CD4-positive, alpha-beta T cell (primary cell): ENCODE measurements at places on chromosomes 12 and 14. TPM values are rescaled to one million over a fixed set of nuclear protein-coding genes. Genes with fewer than 3 reads are reported as not detected.

DNA sequence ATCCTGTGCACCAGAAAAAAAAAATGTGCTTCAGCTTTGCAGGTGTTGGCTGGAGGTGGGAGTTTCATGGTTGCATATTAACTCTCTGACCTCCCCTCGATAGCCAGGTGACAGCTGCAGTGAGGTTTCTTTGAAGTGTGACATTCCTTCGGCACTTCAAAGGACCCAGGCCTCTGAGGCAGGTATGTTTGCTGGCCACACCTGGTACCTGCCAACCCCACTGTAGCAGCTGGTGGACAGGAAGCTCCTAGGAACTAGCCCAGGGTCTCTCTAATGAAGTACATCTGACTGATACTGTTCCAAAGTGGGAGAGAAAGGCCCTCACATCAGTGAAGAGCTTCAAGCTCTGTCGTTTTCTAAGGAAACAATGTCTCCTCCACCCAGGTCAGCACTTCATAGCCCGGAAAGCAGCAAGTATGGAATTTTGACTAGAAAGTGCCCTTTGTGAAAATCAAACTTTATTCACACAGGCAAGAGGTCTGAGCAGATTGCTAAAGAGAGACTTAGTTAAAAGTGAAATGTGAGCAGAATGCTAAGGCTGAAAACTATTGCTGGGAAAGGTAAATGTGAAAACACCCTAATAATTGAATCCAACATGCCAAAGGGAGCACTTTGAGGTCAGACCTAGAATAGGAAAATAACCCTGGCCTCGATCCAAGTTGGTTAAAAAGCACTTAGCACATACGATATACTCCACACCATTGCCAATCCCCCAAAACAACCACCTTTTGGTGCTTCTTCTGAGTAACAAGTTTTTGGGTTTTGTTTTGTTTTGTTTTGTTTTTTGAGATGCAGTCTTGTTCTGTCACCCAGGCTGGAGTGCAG is 71.3 kb downstream of the PHLDA1 start:
- H3K36me3 ChIP-seq, result no peaks in the 10 kb centered on the region
- no peak for DNase-seq
- H3K4me3 ChIP-seq, result no peak overlapping the region
- no peak overlapping the region for H3K27ac ChIP-seq

GRCh38 chr12:52058631-52059361 is 7.6 kb downstream of the NR4A1 start:
- H3K27ac ChIP-seq, result no peak overlapping the region
- no peak overlapping the region for H3K4me3 ChIP-seq
- peaks cover 10% of the 10 kb centered on the region for H3K36me3 ChIP-seq
- DNase-seq, result no peak

GRCh38 chr14:67908052-67908754 is 88.6 kb downstream of the RAD51B start:
- H3K27me3 ChIP-seq, result no peaks in the 10 kb centered on the region
- H3K36me3 ChIP-seq, result no peaks in the 10 kb centered on the region
- no peaks in the 10 kb centered on the region for H3K4me1 ChIP-seq
- DNase-seq, result no peak

- H3K4me1 ChIP-seq, result no peaks in the 10 kb centered on the region
- no peak overlapping the region for H3K4me3 ChIP-seq
- peaks cover 2% of the 10 kb centered on the region for H3K27me3 ChIP-seq
Observed at GRCh38 chr12:10740182-10740581, 17.1 kb upstream of the YBX3 start.

DNA sequence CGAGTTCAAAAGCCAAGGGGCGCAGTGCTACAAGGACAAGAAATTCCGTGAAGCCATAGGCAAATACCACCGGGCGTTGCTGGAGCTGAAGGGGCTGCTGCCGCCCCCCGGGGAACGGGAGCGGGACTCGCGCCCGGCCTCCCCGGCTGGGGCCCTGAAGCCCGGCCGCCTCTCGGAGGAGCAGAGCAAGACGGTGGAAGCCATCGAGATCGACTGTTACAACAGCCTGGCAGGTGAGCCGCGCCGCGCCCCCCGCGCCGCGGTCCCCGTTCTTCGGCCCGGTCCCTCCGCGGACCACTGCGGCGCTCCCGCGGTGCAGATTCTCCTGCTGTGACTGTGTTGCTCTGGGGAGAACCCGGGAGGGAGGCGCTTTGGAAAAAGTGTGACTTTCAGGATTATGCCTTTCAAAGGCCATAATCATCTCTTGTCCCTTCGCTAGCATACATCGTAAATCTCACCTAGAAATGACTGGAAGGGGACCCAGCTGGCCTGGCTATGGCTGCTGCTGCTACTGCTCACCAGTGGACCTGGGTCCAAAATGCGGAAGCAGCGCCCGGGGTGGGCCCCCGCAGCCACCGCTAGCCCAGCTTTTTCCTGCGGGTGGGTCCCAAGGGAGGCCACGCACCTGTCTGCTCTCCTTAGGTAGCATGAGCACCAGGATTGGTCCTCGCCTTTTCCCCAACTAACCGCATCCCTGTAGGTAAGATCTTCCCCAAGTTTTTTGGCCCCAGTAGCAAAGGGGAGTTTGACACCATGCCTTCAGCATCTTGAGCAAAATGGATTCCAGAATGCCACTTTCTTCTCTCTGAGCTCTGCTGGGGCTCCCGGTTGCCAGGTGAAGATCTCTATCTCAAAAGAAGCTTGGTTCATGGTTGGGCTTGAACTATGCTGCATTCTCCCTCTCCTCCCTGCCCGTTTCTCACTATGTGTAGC is 853 bp downstream of the TTC9 start:
- peak overlapping the region; percentile 70 for H3K27ac ChIP-seq
- DNase-seq, result peak; percentile 62
- H3K36me3 ChIP-seq, result no peaks in the 10 kb centered on the region
- H3K27me3 ChIP-seq, result no peaks in the 10 kb centered on the region

The GLT8D2 gene
- not detected for total RNA-seq

The PROX2 gene
- total RNA-seq, result not detected

The PTGDR gene
- total RNA-seq, result 0.41 TPM

The NANOG gene
- not detected for total RNA-seq

The RDH16 gene
- 0.30 TPM for total RNA-seq
